Esophagus squamous epithelium (tissue), 5 donors: ENCODE measurements at places on chromosomes 2 and 18.

DNA sequence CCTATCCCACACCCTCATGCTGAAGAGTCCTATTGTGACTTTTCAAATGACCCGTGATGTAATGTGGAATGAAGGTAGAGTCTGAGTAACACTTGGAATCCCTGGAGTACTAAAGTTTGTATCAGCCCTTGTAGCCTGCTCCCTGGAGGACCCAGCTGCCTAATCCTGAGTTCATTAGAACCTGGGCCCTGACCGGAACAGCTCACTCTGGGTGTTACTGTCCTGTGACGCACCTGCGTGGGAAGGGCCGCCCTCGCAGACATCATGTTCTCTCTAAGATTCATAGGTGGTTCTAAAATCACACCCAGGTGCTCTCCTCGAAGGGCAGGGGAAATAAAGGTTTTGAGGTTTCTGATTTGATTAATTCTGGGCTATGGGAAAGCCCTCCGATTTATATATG lies 62.3 kb downstream of the NCK2 start:
- DNase-seq, result no peak

DNA sequence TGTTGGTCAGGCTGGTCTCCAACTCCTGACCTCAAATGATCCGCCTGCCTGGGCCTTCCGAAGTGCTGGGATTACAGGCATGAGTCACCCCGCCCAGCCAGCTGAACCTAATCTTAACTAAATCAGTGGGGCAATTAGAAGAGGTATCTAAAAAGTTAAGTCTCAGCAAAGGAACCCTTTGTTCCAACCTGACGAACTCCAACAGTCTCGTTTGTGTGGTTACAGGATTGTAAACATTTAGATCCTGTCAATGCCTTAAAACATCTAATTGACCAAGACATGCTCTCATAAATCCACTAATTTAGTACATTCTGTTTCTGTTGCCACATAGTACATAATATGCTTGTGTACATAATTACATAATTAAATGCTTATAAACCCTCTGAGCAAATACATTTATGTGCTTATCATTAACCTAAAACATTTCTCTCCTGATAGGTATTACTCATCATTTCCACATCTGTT lies 31.1 kb upstream of the STK39 start:
- DNase-seq, result no peak

- DNase-seq, result no peak
Measured at GRCh38 chr2:67267241-67267640, 129.9 kb upstream of the ETAA1 start.

GRCh38 chr2:198438331-198438730 lies 633.9 kb downstream of the PLCL1 start:
- DNase-seq, result no peak

GRCh38 chr18:25349926-25350487 lies 2.0 kb downstream of the ZNF521 start:
- DNase-seq, result no peak

- DNase-seq, result no peak
Measured at GRCh38 chr2:136327162-136327852, 209.4 kb upstream of the CXCR4 start.

- DNase-seq, result no peak
Measured at GRCh38 chr2:73939419-73939818, 12.7 kb downstream of the DGUOK start.

DNA sequence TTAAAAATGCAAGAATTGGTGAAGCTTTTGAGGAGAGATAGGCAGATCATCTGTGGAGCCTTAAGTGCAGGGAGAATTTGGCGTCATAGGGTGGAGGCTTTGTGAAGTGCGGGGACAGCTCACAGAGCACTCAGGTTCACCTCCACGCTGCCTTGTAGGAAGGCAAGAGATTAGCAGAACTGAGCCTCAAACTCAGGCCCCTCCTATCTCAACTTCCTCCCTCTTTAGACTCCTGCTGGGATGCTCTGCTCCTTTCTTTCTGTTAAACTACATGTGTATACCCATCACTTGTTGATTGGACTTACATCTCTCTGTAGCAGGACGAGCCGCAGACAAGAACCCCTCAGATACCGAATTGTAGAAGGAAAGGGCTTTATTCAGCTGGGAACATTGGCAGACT lies 422.2 kb downstream of the SETBP1 start:
- no peak for DNase-seq

DNA sequence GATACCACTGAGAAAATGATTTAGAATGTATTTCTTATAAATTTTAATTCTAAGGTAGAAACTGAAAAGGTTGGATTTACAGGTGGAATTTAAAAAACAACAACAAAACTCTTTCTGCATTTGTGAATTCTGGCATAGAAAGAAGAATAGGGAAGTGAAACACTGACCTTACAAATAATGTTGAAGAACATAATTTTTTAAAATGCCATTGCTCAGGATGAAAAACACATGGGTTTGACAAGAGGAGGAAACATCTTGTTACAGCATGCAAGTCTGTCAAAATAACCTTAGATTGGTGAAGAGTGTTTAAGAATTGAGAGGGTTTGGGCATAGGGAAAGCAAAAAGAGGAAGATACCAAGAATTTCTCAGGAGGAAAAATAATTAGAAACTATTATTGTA lies 184.3 kb downstream of the UBE2E3 start:
- DNase-seq, result no peak

DNA sequence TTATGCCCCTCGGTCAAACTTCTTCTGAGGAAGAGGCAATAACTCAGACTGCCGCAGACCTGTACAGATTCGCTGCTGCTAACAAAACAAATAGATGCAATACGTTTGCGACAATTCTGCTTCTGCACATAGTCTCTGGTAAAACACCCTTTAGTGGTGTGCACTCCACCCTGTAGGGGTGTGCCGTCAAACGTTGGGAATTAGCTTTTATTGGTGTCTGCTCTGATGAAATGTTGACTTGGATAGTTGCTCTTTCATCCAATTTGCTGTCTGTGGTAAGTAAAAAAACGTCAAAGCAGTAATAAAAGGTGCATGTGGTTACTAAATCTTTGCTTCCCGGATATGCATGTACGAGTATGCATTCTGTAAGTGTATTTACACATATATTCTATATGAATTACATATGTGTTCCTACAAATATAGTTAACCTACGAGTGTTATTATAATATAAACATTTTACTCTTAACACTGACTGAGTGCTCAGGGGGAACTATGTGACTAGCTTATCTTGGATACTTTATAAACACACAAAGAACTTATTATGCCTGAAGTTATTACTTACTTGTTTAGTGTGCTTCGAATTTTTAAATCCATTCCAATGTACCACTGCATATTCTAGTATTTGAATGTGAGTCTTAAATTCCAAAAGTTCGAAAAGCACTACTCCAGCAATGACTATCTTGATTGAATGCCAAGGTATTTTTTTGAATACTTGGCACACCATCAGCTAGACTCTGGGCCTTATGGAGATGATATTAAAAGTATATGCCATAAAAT lies 610.2 kb downstream of the ZEB2 start:
- DNase-seq, result no peak

GRCh38 chr18:59419386-59419785 lies 60.3 kb upstream of the LMAN1 start:
- no peak for DNase-seq

DNA sequence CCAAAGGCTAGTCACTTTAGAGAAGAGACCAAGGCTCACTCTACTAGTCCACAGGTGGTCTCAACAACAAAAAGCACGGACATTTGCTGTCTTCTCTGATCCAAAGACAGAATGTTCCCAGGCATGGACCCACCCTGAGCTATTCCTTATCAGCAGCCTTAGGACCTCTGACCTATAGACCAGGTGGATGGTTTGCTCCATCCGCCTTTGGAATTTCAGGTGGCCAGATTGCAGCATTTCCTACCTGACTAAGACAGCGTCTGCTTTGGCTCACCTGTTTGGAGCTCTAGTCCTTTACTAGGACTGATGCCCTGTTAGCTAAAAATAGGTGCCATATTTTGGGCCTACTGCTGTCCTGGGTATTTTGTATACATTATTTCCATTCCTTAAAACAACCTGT lies 44.6 kb upstream of the LRP2 start:
- no peak for DNase-seq

- DNase-seq, result no peak
Measured at GRCh38 chr2:121977326-121977725, 221.9 kb downstream of the TSN start.
